ENCODE measurements at places on chromosomes 16 and 17.

GRCh38 chr17:54982399-54982798 lies 13.8 kb downstream of the STXBP4 start:
- no peak for DNase-seq

DNA sequence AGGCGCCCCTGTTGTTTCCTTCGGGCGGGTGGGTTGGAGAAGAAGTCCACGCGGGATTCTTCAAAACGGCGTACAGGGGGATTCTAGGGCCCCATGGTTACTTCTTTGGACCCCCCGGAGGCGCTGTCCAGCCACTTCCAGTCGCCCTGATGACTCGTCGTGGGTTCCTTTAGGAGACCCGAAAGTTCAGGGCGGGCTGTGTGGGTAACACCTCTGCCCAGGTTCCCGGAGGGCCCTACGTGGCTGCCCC lies 716 bp upstream of the HIC1 start:
- no peak for DNase-seq

GRCh38 chr17:44092051-44092450 lies 21.5 kb downstream of the G6PC3 start:
- no peak for DNase-seq

GRCh38 chr17:12388226-12388625 lies 277.5 kb upstream of the MYOCD start:
- DNase-seq: no peak

GRCh38 chr16:2090777-2091546 lies 43.2 kb downstream of the TSC2 start:
- peak; percentile 23 for DNase-seq

- no peak for DNase-seq
These were observed 670 bp downstream of the RPS2 start for GRCh38 chr16:1963806-1964505.

DNA sequence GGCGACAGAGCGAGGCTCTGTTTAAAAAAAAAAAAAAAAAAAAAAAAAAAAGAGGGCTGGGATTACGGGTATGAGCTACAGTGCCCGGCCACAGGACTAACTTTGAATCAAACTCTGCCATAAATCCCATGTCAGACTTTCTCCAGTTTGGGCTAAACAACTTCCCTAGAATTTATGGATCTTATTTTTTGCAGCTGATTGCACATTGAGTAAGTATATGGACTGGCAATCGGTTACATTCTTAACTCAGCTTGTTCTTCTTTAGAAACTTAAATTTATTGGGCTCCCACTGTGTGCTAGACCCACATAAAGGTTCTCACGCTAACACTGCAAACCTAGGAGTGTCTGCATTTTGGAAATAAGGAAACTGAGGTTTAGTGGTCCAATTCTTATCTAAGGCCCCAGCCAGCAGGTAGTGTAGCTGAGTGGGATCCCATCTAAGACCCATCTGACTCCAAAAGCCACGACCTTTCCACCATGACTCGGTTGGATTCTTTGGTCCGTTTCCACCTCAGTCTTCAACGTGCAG lies 718 bp upstream of the CBFB start:
- DNase-seq: no peak

DNA sequence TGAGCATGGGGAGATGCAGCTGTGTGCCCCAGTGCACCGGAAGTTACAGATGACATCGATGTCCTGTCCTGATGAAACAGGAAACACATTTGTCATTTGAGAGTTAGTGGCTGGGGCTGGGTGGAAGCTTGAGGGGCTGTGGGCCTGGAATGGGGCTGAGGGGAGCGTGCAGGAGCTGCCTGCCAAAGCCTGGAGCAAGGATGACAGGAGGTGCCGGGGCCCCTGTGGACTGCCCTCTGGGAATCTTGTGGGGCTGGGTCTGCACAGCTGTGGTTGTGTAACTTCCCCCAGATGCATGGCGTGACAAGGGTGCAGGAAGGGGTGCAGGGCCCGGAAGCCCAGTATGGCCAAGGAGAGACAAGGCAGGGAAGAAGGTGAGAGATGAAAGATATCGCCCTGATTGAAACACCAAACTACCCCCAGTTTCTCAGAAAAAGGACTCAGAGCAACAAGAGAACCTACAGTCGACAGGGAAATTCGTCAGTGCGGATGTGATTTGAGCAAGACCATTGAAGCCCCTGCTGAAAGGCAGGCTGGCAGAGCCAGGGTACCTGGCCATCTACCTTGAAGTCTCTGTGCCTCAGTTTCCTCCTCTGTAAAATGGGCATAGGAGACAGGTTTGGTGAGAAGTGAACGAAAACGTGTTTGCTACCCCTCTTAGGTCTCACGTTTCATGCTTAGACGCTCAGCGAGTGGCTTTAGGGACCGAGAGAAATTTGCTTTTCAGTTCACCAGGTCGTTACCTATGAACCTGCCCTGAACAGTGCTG lies 8.8 kb downstream of the MMP25 start:
- DNase-seq: no peak

DNA sequence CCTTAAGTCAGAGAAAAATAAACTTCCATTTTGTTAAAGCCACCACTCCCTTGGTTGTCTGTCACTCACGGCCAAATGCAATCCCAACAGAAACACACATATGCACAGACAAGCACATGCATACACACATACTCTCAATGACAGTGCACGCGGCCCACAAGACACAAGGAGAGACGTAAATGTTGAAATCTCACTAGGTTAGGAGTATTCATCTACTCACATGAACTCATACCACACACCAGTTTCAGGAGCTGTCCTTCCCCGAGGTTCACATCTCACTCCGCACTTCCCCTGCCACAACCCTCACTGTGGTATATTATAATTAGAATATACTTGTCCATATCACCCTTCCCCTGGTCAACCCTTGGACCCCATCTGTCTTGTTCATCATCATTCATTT lies 30.5 kb upstream of the CRYBA1 start:
- DNase-seq: no peak

GRCh38 chr17:65694601-65695000 lies 133.2 kb upstream of the AXIN2 start:
- no peak for DNase-seq
